MV-4-11 (cell line): ENCODE measurements at places on chromosomes 16 and 17.

DNA sequence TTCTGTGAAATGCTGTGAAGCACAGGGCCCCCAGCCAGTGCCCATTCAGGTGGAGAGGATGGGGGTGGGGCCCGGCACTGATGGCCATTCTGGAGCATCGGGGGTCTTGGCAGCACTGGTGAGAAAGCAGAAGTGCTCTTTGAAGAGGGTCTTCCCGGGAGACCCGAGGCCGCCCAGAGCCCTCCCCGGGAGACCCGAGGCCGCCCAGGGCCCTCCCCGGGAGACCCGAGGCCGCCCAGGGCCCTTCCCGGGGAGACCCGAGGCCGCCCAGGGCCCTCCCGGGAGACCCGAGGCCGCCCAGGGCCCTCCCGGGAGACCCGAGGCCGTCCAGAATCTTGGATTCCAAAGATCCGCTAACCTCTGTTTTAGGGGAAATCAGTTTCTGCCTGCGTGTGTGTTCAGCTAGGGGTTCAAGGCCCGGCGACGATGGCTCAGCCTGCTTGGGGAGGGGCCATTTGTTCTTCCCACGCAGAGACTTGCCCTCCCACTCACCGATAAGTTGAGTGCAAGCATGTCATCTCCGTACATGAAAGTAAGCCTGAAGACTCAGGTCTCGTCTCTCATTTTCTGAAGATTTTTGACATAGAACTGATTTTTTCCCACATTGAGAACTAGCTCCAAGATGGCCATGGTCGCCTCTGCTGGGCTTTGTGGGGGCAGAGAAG, 35.2 kb upstream of the CAPN15 start:
- DNase-seq: no peak

DNA sequence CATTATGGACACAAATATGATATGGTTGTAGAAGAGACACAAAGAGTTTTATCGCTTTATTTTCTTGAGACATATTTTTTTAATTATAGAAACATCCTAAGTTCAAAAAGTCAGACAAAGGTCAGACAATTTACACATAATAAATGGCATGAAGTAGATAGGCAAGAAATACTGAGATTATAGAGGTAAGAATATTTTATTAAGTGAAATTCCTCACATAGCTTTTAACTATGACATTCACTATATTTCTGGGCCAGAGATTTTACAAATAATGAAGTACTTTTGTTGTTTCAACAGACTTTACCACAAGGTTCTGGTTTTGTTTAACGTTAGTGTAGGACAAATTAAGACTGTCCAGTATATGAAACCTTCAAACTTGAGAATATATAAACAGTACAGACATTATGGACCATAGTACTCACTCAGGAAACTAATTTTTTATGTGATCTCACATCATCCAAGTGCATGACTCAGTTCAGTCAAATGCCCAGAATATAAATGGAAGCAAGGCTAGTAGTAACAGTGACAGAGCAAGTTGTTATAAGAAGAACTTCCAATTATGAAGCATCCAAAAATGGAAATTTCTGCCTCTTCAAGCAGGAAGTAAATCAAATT, 394.8 kb downstream of the KCNJ2 start:
- DNase-seq: no peak

GRCh38 chr16:9035996-9036395, 55.4 kb upstream of the HAPSTR1 start:
- no peak for DNase-seq

GRCh38 chr17:45132572-45133463, 503 bp upstream of the PLCD3 start:
- peak; percentile 67 for DNase-seq

DNA sequence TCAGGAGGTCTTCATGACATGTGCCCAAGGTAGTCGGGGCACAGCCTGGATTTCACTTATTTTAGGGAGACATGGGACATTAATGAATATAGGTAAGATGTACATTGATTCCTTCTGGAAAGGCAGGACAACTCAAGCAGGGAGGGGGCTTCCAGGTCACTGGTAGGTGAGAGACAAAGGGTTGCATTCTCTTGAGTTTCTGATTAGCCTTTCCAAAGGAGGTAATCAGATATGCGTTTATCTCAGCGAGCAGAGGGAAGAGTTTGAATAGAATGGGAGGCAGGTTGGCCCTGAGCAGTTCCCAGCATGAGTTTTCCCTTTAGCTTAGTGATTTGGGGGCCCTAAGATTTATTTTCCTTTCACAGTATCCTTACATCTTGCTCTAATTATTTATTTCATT, 443.8 kb upstream of the EEF2KMT start:
- DNase-seq: no peak

DNA sequence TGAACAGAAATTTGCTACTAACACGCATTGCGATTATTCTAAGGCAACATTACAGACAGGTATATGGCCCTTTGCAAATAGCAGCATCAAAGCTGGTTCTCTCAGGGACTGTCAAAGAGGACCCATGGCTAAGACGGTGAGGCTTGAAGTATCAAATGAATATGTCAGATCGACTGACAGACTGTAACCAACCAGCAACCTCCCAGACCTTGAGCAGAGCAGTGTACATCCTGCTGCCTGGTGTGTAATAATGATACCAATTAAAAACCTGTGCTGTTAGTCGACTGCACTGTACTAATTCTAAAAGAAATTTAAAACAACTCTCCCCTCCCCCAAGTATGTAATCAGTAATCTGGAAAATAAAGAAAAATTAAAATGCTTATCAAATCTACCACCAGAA, 35.9 kb upstream of the GHDC start:
- no peak for DNase-seq

DNA sequence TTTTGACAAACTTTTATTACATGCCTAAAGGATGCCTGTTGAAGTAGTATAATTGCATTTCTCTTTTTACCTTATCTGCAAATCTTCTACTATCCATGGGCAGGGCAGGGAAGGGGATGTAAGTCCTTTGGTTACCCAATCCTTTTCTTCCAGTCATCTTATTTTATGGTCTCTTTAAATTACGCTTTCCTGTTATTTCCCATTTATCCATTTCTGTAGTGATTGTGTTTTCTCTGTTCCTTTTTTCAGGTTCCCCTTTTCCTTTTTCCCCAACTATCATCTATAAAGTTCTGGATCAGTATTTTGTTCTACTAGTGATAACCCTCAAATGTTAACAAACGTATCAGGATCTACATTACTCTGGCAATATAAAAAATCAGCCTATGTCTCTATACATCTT, 3.3 kb upstream of the ABCA9 start:
- DNase-seq: peak; percentile 81

- DNase-seq: no peak
Observed at GRCh38 chr16:22694887-22695382, 119.0 kb upstream of the HS3ST2 start.

DNA sequence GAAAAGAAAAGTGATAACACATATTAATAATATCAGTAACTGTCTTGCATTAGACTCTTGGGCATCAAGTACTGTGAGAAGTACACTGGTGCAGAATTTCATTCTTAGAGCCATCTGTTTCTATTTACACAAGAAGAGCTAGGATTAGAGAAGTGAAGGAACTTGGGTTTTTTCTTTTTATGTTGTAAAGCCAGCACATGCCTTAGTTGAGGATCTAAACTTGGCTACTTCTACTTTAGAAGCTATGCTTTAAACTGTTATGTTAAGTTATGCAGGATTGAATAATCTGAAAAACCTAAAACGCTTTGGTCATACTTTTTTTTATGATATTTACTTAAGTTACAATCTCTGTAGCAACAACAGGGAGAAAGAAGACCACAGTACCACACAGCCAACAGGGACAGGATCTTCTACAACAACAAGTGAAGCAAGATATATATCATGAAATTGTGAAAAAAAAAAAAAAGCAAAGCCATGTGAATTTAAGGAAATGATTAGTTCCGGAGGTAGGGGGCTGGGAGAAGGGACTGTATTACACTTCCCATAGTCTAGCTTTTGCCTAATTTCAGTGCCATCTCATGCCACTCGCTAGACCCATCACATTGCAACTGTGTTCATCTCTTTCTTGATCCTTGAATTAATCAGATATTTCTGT, 305.1 kb upstream of the GOT2 start:
- DNase-seq: peak; percentile 83

GRCh38 chr17:63775420-63775819, 1.4 kb downstream of the DDX42 start:
- no peak for DNase-seq

DNA sequence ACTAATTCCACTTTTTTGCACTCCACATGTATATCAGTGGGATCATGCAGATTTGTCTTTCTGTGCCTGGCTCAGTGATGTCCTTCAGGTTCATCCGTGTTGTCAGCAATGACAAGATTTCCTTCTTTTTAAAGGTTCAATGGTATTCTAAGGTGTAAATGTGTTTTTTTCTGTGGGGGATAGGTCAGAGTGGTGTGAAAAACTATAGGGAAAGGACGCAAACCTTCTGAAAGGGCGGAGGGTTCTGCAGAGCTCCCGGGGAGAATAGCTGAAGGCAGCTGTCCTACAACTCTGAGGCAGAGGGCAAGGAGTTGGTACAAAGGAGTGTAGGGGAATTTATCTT, 21.9 kb upstream of the CSNK1D start:
- DNase-seq: no peak

GRCh38 chr17:74882517-74883240, 9.9 kb upstream of the FDXR start:
- DNase-seq: no peak

GRCh38 chr16:23996258-23996955, 160.6 kb downstream of the PRKCB start:
- no peak for DNase-seq

GRCh38 chr16:35685085-35685484, 2225.7 kb downstream of the TP53TG3F start:
- DNase-seq: no peak

DNA sequence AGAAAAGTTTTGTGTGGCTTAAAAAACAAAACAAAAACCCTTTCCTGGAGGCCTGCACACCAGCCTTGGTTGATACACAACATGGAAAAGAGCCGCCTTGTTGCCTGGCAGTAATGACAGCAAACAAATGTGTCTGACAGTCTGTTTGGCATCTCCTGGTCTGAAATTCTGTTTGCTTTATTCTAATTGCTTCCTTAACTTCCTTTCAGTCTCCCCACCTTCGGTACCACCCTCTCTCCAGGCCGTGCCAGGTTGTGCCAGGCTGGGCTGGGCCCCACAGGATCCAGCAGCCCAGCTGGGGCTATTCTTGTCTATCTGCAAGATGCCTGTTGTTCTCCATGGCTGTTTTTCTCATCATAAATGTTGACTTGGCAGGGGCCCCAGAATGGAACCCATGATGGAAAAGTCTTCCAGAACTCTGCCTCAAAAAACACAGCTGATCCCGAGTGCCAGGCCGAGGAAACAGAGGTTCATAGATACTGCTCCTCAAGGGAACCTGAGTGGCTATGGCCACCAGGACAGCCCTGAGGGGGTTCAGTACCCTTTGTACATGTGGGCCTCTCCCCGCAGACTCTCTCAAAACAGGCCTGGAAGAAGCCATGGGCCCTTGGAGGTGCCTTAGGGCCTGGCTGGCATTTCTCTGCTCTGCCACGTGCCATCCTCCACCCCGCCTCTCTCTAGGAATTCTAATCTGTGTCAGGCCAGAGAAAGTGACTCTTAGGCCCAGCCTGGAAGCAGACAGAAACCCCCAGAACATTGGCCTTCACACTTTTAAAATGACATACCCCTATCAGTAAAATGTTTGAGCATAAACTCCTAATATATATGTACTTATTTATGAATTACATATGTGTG, 50.5 kb downstream of the YPEL2 start:
- no peak for DNase-seq

DNA sequence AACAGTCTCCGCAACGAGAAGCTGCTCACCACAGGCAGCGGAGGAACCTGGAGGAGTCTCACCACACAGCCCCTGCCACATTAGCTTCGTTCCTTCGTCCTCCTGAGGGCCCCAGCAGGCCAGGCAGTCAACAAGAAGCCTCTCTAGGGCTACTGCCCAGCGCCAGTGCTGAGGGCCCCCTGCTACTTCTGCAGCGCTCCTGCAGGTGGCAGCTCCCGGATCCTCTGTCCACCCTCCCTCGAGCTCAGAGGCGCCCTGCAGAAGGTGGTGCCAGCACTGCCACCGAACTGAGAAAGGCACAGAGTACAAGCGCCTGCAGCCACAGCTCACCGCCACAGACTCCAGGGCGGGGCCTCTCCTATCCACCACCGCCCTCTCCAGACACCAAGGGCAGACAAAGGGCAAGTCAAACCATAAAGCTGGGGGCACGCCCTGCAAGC, 27.3 kb downstream of the KDM8 start:
- DNase-seq: peak; percentile 68

- no peak for DNase-seq
Observed at GRCh38 chr16:12971241-12971640, 69.8 kb downstream of the SHISA9 start.

DNA sequence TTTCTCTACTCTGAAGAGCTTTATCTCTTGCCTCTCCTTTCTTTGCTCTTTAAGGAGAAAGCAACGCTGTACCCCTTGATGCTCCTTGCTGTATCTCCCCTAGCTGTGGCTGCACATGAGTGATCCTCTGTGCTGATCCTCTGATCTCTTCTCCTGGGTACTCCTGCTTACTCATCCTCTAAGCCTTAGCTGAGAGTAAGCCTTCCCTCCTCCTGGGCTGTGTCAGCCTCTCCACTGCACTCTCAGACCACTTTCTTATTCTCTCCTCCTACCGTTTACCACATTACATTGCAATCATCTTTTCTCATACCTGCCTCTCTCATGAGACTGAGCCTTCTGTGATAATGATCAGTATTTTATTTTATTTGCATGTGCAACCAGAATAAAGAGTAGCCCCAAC, 25.1 kb downstream of the SOX9 start:
- DNase-seq: no peak

- no peak for DNase-seq
Observed at GRCh38 chr17:61498042-61498994, 46.1 kb downstream of the TBX4 start.

GRCh38 chr16:13864689-13865088, 55.3 kb upstream of the ERCC4 start:
- peak; percentile 92 for DNase-seq

GRCh38 chr16:22664132-22664531, 149.8 kb upstream of the HS3ST2 start:
- DNase-seq: no peak

DNA sequence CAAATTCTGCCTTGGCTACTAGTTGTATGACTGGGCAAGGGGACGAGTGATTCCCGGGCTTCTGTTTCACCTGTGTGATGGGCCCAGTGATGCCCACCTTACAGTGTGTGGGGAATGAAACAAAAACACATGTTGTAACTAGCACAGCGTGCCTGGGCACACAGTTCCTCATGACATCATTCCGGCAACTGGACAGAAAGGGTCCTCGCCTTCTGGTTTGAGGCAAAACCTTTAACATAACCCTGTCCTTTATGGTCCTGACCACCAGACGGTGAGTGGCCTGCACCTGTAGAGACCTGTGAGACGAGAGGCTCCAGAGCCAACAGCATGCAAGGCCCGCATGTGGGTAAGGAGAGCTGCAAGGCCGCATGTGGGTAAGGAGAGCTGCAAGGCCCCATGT, 7.7 kb upstream of the SLC38A8 start:
- no peak for DNase-seq

DNA sequence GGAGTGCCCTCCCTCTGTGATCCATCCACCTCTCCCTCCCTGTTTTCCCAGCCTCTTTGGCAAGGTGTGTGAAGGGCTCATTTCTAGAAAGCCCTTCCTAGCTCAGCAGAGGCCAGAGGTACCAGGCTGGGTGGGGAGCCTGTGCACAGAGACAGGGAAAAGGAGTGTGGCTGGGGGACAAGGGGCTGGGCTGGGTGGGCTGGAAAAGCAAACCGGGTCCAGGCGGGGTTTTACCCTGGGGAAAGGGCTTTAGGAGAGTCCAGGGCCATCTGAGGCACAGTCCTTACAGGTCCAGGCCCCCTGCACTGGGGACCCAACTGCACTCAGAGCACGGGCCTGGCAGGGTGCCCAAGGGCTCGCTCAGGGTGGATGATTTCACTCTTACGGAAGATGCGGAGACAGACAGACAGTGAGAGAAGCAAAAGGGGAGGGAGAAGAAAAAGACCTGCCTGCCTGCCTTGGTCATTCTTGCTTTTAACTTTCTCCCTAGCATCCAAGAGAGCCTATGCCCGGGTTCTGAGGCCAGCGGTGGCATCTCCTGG, 7.0 kb downstream of the CRHR1 start:
- DNase-seq: no peak
